ENCODE measurements at places on chromosomes 4 and X. TPM values are rescaled to one million over a fixed set of nuclear protein-coding genes. Genes with fewer than 3 reads are reported as not detected.

- DNase-seq = no peak
These were observed 1074.2 kb upstream of the INTU start for GRCh38 chr4:126558596-126558995.

DNA sequence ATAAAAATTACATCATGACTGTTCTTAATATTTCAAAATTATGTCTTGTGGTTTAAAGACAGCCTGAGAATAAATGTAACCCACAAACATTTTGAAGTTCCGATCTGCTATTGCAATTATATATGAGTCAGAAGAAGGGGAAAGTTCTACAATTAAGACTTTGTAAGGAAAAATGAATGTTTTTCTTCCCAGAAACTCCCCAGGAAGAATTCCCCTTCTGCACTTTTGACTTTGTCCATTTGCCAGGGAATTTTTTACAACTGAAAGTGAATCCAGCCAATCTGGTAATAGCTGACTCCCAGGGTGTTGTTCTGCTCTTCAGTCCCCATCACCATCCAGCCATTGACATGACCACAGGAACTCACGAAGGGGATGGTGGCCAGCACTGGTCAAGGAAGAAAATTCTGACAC is 61.6 kb upstream of the NOCT start:
- DNase-seq = no peak

DNA sequence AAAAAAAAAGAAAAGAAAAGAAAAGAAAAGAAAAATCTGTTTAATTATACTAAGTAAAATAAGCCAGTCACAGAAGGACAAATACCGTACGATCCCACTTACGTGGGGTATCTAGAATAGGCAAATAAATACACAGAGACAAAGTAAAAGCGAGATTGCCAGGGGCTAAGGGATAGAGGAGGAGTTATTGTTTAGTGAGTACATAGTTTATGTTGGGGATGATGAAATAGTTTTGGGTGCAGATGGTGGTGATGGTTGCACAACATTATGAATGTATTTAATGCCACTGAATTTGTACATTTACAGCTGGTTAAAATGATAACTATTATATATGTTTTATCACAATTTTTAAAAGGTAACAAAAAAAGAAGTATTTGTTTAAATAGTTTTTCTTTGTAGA is 7.1 kb downstream of the CA5B start:
- DNase-seq = no peak

- no peak for DNase-seq
These were observed 22.2 kb downstream of the PHKA2 start for GRCh38 chrX:18961686-18962085.

- DNase-seq = no peak
These were observed 16.5 kb upstream of the GALNT7 start for GRCh38 chr4:173152104-173152503.

C4orf51 gene
- not detected for total RNA-seq

All from left lung (tissue), 14 donors.